ENCODE measurements at places on chromosomes 7 and 10.
A peak's percentile ranks its signal among the peaks of the same experiment; 100 is the strongest.

- DNase-seq = peak; percentile 68
Observed at GRCh38 chr7:108497082-108497725, 28.7 kb downstream of the PNPLA8 start.

- no peak for DNase-seq
Observed at GRCh38 chr7:82373926-82374635, 69.5 kb downstream of the CACNA2D1 start.

DNA sequence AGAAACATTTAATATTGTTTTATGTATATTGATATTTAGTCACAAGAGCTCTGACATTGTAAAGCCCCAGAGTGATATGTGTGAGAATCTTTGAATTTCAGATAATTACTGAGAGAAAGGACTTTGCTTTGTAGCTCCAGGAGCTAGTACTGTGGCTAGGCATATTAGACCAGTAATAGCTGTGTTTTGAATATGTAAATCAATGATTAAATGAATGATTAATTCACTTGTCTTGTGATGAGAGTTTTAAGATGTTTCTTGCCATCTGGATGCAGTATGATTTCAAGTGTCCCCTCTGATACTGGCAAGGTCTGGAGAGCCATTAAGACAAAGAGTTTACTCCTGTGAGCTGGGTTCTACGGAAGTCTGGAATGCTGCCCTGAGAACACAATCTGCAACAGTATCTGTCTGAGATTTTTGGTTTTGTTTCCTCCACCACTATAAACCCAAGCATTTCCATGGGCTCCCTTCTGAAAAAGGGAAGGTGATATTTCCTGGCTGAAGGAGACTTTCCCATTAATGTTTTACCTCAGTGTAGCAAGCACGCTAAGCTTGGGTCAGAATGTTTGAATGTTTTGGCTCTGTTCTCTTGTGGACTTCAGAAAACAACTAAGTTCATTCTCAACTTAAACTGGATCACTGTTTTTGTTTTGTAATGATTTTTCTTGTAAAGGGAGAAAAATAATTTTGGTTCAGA is 61.3 kb upstream of the BICC1 start:
- no peak for DNase-seq

DNA sequence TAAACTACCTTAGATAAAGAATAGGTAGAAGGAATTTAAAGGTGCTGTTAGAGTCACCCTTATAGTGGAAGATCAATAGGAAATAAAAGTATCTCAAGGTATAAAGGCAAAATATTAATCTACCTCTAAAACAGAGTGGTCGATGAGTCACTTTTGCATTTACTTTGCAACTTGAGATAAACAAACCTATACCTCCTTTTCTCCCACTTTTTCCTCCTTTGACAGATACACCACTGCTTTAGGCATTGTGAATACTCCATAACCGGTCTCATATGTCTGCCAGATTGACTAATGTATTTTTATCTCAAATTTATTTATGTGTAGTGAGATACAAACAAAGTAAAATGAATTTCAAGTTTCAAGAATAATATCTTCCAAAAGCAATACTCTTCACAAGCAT is 193.5 kb downstream of the SKAP2 start:
- DNase-seq = no peak

DNA sequence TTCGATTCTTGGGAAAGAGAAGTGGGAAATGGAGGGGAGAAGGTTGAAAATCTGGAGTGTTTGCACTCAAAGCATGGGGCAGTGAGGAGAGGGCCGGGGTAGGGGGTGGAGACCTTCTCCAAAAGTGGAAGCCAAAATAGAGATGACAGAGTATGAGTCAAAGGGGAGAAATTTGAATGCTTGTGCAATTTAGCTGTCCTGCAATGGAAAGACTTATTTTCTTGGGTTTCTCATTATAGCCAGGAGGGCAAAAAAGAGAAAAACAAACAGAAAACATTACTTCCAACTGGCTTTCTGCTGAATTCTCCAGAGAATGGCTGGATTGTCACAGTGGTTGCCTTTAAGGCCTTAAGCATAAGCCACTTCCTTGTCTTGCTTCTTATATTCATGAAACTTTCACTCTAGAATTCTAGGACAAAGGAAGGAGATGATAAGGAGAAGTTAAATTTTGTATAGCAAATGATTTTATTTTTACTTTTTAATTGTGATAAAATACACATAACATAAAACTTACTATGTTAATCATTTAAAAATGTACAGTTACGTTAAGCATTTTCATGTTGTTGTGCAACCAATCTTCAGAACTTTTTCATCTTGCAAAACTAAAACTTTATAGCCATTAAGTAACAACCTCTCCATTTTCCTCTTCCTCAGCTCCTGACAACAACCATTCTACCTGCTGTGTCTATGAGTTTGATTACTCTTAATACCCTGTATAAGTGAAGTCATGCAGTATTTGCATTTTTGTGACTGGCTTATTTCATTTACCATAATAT is 100.2 kb downstream of the GPR85 start:
- no peak for DNase-seq

GRCh38 chr7:45363669-45364068 is 206.1 kb downstream of the RAMP3 start:
- DNase-seq = no peak

- no peak for DNase-seq
Observed at GRCh38 chr10:100886963-100887362, 25.8 kb upstream of the SLF2 start.

- no peak for DNase-seq
Observed at GRCh38 chr10:101323495-101323894, 30.5 kb upstream of the BTRC start.

DNA sequence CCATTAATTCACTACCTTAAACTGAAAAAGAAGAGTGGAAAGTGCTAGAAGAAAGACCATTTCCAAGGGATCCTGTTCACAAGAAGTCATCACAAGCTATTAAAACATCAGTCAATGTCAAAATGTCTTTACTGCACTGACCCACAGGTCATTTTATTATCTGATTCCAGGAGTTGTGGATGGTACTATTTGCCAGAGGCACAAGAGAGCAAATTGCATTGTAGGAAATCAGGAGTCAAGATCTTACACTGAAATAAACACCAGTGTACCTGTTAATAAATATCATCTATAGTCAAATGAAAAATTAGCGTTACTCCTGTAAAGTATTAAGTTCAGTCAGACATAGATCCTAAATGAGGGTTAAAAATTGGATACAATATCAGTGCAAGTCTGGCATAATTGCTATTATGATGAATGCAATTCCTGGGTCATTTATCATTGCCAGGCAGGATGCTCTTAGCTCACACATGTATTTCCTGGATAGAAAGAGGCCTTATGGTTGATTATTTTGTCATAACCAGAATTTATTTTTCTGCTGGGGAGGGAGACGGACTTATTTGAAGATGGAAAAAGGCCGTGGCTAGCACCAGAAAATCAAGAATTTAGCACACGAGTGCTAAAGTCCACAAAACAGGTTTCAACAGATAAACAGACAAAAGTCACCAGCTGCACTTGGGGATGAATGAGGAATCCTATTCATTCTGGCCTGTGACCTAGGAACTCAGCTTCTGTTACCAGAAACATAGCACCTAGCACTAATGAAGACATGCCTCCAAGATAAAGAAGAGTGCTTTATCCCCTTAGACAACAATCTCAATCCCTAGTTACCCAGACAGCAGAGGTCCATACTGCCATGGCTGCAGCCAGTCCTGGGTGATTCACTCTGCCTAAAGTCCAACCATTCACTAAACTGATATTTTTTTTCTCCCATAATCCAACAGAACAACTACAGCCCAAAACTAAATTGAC is 683.1 kb upstream of the POM121L12 start:
- no peak for DNase-seq

- DNase-seq = no peak
Observed at GRCh38 chr10:55631071-55631654, 729.9 kb downstream of the ZWINT start.

DNA sequence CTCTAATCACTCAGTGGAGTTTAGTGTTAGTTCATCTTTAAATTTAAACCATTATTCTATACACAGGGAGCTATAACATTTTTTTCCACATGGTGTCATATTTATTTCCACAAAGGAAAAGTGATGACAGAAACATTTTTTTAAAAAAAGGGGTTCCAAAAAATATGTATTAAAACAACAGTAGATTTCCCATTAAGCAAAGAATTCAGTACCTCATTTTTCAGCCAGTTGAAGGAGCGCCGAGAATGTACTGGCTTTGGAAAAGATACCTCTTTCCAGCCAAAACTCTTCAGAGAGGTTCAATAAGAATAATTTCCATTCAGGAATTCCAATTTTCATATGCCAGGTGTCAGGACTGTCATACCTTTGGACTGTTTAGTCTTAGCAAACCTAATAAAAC is 250.5 kb upstream of the MEOX2 start:
- no peak for DNase-seq

DNA sequence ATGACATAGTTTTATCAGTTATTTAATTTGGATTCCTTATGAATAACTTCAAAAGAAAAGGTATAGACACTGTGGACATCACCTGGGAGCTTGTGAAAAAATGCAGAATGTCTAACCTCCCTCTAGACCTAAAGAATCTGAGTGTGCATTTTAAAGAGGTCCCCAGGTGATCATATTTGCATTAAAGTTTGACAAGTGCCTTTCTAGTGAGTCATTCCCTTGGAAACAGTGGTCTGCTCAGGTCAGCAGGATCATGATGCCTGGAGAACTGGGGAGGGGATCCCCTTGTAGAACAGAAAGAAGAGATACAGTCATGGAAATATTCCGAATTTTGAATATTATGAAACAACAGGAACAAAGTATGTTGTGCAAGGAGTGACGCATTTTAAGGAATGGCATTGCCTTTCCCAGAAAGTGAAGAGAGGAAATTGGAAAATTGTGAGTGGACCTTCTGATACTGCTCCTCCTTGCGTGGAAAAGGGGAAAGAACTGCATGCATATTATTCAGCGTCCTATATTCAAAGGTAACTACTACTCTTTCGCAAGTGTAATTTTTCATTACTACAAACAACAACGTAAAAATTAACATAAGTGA is 4.6 kb downstream of the STEAP2 start:
- DNase-seq = no peak

DNA sequence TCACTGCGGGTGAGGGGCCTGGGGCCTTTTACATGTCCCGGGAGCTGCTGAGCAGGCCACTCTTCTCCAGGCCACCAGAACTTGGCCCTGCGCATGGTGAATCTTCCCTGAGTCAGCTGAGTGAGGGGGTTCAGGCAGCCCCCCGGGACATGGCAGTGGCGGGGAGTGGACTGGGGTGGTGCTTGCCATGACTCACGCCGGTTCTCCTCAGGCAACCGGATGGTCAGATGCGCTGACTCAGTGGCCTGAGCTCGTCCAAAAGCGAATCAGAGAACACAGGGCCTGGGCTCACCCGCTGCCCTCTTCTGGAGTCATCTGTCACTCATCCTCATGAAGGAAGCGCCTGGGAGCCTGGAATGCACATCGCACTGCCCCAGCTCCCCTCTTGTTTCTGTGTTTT is 33.5 kb downstream of the HTRA1 start:
- no peak for DNase-seq

- no peak for DNase-seq
Observed at GRCh38 chr7:44541876-44542610, 913 bp upstream of the NPC1L1 start.

Measured in DMS 273 treated with DMSO at 0.1 percent for 48 hours (cell line).